RKO (cell line): ENCODE measurements at places on chromosomes 2 and 18.

GRCh38 chr2:229752970-229753729 is 38.8 kb upstream of the DNER start:
- DNase-seq, result no peak

- DNase-seq, result no peak
Observed at GRCh38 chr2:12796657-12797056, 79.9 kb downstream of the TRIB2 start.

DNA sequence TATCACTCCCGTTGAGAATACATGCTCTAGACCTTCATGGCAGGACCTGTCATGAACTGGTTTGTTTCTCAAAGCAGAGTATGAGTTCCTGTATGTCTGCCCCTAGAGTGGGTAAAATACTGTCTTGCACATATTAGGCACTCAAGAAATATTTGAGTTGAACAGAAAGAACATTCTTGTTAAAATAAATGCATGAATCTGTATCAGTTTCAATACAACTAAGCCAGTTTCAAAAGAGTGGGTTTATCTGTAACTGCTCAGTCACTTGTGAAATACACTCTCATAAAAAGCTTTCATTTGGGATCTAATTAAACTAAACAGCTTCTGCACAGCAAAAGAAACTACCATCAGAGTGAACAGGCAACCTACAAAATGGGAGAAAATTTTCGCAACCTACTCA is 69.2 kb downstream of the RFTN2 start:
- no peak for DNase-seq

DNA sequence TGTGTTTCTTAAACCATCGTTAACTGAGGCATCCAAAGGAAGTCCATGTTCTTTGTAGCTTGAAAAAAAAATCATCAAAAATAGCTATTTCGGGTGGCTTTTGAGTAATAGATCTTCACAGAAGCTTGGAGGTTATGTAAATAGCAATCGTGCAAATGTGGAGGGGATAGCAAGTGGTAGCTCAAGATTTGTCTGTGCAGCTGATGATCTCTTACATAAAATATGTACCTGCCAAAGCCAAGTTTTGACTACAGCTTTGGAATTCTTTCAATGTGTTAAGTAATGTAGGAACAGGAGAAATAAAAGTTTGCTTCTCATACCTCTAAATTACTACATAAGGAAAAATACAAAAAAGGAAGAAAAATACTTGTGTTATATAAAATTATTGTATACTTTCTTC is 1432.0 kb downstream of the DPP10 start:
- DNase-seq, result no peak

DNA sequence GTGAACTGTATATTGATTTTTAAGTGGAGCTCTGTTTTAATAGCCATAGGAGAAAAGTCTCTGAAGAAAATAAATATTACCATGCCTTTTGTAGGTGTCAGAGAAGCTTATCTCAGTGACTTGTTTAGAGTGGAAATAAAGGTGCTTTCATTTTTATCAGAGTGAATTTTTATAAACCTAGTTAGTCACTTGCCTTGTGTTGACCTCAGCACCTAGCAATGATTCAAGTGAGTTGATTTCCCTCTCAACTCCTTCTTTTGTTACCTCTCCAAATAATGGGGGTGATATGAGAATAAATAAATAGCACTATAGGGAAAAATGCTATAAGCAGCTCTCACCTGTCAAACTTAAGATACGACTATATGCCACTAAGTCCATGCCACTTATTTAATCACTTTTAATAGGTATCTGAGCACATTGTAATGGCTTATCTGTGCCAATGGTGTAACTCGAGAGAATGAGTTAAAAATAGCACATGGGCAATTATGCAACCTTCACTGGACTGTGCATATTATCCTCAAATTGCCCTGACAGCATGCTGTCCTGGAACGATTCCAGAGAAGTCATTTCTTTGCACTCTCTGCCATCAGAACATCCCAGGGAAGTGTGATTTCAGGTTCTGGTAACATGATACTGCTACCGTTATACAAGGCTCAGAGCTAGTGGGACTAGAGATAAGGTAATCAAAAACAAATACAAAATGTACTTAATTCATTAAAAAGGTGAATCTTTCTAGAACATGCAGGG is 290.8 kb downstream of the CCDC85A start:
- no peak for DNase-seq

DNA sequence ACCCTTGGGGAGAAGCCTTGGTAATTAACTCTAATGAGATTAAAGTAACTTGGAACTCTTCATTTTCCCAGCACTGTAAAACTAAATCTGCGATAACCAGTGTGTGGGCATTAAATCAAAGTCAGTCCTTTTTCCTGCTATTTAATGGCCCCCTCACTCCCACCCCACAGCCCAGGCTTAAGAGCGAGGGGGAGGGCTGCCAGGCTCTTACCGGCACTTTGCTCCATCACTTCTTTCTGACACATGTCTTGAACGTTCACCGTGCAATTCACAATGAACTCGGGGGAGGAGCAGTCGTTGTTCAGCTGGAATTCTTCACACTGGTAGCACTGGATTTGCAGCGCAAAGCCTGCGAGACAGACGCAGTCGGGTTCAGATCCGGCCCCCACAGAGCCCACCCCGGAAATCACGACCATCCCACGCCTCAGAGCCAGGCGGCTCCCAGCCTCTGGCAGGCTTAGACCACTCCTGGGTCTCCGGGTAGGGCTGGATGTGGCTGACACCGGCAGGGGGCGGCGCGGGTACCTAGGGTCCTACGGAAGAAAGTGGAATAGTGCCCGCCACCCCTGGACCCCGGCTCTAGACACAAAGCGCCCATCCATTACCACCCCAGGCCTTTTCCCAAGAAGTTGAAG is 1.7 kb downstream of the LYPD1 start:
- no peak for DNase-seq

DNA sequence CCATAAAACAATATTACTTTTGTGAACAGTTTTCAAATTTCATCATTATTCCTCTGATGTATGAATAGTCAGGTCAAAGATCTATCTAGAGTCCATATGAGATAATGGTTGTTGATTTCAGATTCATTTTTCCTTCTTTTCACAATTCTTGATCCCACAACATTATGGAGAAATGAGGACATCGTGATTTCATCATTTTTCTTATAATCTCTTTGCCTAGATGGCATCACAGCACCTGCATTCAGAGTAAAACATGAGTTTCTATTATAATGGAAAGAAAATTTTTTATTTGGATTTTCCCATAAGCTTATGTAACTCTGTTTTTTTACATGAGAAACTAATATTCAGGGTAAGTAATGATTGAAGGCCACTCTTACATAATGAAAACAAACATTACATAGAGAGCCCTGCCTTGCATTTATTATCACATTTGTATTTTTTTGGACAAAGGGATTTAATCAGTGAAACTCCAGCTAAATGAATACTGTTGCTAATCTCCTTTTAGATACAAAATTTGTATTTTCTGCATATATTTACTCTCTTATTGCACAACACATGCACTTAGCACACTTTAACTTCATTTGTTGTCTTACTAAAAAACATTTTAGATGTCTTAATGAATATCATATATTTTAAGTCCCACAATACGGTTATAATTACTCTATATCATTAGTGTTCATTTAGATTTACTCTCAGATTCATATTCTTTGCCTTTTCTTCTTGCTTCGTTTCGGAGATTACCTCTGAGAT is 188.4 kb upstream of the KYNU start:
- no peak for DNase-seq

DNA sequence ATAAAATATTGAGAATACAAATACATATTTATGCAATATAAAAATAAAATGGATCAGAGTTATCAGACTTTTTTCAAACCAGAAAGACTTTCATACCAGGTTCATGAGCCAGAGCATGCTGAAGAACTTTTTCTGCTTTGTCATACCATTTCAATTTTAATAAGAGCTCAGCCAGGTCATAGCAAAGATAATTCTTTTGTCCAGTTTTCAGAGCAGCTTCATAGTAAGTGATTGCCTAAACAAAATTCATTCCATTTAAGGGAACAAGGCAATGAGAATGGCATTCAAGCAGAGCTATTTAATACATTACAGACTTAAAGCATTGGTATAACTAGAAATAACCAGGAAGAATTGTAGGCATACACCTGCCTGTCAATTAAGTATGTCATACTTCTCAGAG is 42.3 kb downstream of the TTC21B start:
- DNase-seq, result no peak

DNA sequence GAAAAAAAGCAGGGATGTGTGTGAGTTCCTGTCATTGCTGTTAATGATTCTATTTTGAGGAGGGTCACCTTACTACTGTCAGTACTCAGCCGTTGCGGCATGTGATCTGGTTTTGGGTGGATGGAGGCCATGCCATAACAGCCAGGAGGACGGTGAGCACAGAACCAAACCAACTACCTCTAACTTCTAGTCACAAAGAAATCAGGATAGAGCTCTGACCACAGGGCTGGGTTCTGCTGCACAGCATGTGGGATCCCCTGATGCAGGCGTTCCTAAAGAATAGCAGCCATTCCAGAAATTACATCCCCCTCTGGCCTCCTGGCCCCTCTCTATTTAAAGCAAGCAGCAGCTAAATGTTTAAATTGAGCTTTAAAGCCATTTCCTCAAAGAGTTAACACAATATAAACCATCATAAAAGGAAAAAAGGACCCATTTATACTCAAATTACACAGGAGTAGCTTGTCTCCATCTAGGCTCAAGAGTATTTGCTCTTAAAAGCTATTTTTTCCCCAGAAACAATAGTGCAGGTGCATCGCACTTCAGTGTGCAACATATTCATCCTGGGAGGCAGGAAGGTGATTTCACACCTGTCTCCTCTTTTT is 786.4 kb downstream of the RNF144A start:
- DNase-seq, result no peak

- DNase-seq, result no peak
Observed at GRCh38 chr2:156333274-156333950, 891 bp upstream of the NR4A2 start.

GRCh38 chr2:79630972-79631557 is 118.2 kb downstream of the CTNNA2 start:
- DNase-seq, result no peak

DNA sequence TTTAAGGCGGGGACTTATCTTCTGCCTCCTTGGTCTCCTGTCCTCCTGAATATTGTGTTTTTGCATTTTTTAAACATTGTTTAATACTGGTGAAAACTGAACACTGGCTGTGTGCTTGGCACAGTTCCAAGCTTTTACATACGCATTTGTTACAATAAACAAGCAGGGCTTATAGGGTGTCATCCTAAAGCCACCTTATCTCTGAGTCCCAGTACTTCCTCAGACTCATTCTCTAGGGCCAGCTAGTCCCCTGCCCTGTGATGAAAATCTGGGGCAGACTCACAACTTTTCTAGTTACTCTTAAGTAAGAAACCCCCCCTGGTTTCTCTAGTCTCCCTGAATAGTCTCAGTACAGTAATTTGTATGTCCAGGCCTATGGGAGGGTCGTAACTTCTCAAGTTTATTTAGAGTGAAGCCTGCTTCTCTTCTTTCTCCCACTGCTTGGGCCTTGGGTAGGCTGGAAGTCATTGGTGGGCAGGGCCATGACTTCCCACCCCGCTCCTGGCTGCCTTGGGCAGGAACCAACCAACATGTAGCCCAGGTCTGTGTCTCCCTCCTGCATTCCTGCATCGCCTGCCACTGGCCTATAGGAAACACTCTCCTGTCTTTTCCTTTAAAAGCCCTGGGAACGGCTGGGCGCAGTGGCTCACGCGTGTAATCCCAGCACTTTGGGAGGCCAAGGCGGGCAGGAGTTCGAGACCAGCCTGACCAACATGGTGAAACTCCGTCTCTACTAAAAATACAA is 7.7 kb upstream of the KCNE4 start:
- DNase-seq, result no peak

GRCh38 chr2:208618220-208618619 is 211.6 kb downstream of the PTH2R start:
- DNase-seq, result no peak

- DNase-seq, result peak; percentile 15
Observed at GRCh38 chr2:218323526-218324472, 31.5 kb upstream of the TMBIM1 start.

GRCh38 chr2:127515383-127515915 is 10.8 kb downstream of the IWS1 start:
- DNase-seq, result no peak

GRCh38 chr2:134669731-134670669 is 48.8 kb downstream of the TMEM163 start:
- no peak for DNase-seq

DNA sequence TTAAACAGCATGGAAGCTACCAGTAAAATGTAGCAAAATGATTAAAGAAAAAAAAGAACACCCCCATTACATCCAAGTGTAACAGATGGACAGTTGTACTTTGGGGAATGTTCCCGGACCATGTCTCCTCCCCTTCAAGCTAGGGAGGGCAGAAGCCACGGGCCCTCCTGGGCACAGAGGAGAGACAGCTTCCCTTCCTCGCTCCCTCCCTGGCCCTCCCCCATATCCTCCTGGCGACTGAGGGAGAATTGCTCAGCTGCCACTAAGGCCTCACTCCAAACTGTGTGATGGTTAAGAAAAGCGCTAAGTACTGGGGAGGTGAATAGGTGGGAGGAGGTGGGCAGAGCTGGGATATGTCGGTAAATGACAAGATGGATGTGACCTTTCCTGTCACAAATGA is 358.0 kb downstream of the HRH4 start:
- DNase-seq, result no peak

- peak; percentile 83 for DNase-seq
Observed at GRCh38 chr2:238947920-238948710, 100.2 kb downstream of the TWIST2 start.

- DNase-seq, result no peak
Observed at GRCh38 chr18:38305961-38306360, 740.4 kb upstream of the CELF4 start.

DNA sequence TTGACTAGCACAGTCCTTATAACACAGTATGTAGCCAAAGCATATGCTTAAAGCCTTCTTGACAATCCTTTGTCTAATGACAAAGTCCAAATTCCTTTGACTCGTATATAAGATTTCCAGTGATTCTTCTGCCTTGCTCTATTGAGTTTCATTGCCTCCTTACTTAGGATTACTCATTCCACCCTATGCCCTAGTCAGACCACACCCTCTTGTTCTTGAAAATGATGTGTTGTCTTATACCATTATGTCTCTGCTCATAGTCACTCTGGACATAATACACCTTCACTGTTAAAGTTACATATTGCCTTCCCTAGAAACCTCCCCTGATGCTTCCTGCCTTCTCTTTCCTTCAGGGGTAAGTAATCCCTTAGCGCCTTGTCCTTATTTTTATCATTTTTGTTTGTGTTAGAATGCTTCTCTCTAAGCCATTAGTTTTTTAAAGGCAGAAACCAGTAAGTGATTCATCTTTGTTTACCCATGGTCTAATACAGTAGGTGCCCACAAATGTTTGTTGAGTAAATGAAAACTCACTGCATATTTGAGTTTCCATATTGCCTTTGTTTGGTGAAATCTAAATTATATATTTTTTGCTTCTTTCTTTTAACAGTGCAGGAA is 19.3 kb downstream of the GPD2 start:
- DNase-seq, result peak; percentile 53

DNA sequence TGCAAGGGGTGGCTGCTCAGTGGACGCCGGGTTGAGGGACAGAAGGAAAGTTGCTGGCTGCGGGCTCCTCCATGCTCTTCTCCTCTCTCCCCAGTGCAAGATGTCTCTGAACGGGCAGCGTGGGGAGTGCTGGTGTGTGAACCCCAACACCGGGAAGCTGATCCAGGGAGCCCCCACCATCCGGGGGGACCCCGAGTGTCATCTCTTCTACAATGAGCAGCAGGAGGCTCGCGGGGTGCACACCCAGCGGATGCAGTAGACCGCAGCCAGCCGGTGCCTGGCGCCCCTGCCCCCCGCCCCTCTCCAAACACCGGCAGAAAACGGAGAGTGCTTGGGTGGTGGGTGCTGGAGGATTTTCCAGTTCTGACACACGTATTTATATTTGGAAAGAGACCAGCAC is 30.6 kb downstream of the IGFBP2 start:
- no peak for DNase-seq

GRCh38 chr2:28277466-28277865 is 115.2 kb upstream of the FOSL2 start:
- no peak for DNase-seq

- DNase-seq, result no peak
Observed at GRCh38 chr2:644871-645270, 32.3 kb downstream of the TMEM18 start.
